ENCODE measurements at places on chromosomes 5 and 9.

DNA sequence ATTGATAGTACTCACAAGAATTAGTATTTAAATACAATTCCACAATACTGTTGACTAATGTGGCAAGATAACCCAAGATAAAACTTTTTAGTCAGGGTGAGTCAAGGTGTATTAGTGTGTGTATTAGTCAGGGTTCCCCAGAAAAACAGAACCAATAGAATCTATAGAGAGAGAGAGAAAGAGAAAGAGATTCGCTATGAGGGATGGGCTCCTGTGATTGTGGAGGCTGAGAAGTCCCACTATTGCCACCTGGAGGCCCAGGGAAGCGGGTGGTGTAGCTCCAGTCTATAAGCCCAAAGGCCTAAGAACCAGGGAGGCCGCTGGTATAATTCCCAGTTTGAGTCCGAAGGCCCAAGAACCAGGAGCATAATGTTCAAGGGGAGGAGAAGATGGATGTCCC, 10.0 kb upstream of the SHISAL2B start:
- no peak for DNase-seq

- DNase-seq, result no peak
These were observed 19.6 kb downstream of the ANKDD1B start for GRCh38 chr5:75630875-75631274.

DNA sequence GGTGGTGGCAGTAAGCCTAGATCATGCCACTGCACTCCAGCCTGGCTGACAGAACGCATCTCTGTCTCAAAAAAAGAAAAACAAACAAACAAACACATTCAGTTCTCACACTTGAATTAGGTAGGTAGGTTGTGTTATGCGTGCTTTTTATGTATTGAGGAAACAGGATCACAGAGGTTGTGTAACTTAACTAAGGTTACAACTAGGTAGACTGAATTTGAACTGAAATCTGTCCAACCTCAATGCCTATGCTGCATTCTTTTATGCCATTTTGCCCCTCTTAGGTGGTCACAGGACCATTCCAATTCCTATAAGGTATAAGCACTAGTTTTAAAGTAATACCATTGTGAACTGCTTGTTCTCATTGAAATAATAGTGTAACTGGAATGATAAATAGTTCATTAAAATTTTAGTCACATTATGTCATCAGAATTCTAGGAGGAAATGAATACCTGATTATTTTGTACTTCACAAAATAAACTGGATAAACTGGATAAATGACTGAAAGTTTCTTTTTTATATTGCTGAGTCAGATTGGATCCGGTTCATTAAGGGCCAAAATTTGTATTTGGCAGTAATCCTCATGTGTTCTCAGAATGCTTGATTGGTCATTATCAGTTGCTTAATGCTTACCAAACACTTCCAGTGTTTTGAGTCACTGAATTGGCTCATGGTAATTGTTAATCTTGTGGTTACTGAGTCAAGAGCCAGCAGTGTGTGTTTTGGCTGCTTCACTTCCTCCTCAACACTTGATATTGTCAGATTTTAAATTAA, 7.1 kb downstream of the UBAP1 start:
- no peak for DNase-seq

DNA sequence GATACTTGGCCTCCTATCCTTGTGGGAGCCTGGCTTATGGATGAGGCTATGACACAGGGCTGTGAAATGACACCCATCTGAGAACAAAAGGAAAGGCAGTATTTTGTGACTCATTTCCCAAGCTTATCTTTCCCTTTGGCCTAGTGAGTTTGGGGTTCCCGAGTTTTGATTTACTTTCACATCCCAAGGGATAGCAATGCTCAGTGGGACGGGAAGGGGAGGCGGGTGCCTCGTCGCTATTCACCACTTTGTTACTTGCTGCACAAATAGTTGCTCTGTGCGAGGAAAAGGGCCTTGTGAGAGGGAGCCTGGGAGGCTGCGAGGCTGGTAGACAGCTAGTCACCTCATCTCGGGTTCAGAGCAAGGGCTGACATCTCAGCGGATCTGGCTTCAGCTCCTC, 59.1 kb upstream of the ENTREP1 start:
- no peak for DNase-seq

DNA sequence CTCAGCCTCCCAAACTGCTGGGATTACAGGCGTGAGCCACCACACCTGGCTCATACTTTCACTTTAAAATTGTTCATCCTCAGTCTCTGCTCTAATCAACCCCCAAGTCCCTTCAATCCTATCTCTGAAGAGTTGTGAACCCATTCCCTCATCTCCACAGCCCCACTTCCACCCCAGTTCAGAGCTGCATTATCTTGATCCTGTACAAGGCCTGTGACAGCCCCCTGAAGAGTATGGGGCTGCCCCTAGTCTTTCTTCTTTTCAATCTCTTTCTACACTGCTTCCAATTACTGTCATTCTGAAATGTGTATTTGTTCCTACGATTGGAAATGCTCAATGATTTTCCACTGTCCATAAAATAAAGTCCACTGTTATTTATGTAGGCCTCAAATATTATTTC, 588.3 kb downstream of the RAB3C start:
- no peak for DNase-seq

- DNase-seq, result no peak
These were observed 321.1 kb downstream of the ARHGEF28 start for GRCh38 chr5:73946919-73947602.

GRCh38 chr5:150126921-150127265, 28.8 kb downstream of the PDGFRB start:
- DNase-seq, result no peak
